ENCODE measurements at places on chromosomes 3 and 15.
A peak's percentile ranks its signal among the peaks of the same experiment; 100 is the strongest.

DNA sequence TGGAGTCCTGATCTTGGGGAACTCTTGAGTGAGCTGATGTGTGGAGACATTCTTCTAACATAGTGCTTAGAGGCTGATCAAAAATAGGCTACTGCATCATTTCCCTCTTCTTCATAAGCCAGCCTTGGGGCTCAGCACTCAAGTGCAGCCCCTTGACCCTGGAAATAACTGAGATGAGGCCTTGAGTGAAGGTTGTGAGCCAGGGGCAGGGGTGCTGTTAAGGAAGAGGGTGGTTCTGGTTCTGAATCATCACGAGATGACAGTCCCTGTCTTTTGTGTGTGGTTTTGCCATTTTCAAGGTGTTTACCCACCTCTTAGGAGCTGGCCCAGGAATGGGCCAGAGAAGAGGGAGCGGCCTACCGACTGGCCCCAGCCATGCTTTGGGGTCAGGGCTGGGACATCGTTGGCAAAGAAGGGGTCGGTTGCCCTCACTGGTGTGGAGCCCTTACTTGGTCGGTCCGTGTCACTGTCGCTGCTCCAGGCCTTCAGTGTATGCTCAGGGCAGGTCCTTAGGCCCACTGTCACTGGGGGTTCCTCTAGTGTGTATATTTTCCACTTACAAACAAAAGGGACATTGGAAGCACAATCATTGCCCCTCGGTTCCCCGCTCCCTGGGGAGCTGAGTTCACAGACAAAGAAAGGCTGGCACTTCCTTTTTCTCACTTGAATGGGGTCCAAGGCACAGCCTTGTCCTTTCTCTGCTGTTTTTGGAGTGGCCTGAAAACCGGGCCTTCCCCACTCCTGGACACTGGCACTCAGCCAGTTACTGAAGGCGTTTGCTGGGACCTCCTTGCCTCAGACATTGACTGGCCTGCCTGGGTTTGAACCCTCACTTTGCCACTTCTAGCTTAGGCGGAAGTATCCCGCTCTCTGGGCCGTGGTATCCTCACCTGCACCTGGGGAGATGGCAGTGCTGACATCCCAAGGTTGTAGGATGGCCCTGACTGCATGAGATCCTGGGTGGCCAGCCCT is 46.6 kb downstream of the SLC6A6 start:
- DNase-seq: no peak

DNA sequence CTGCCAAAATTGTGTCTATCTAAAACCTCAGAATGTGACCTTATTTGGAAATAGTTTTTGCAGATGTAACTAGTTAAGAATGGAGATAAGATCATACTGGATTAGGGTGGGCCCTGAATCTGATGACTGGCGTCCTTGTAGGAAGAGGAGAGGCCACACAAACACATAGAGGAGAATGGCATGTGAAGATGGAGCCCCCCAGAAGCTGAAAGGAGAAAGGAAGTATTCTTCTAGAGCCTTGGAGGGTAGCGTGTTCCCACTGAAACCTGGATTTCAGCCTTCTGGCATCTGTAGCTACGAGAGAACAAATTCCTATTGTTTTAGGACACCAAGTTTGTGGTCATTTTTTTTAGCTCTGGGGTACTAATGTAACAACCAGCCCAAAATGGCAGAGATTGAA is 423.0 kb upstream of the TPM1 start:
- DNase-seq: no peak

DNA sequence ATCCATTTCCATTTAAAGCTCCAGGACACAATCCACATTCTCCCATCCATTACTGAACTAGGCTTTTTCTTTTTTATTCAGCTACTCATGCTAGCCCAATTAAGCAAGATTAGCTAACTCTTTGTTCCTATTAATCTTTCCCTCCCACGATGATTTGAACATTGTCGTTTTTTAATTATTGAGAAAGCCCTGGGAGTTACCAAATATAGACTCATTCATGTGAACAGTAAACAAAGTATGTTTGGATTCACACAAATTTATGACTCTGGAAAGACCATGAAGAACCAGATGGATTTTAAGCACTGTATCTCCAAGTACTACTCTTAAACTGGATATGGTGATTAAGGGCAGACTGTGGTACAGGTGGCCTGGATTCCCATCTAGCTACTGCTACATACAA is 82.2 kb downstream of the STRIT1 start:
- no peak for DNase-seq

DNA sequence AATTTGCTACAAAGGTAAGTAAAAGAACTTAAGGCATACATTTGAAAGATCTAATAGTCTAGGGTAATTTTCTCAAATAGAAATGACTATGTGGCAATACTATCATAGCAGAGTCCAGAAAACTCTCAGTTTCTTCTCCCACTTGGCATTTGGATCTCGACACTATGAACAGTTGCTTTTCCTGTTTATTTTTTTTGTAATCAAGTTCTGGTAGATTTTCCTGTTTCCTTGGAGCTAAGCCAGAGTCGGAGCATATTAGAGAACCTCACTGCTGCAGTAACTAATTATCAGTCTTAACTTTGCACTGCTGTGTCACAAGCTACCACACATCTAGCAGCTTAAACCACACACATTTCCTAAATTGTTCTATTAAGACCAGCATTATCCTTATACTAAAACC is 44.9 kb upstream of the ZNF385D start:
- DNase-seq: no peak

GRCh38 chr15:39255760-39256159 is 325.1 kb upstream of the THBS1 start:
- no peak for DNase-seq

DNA sequence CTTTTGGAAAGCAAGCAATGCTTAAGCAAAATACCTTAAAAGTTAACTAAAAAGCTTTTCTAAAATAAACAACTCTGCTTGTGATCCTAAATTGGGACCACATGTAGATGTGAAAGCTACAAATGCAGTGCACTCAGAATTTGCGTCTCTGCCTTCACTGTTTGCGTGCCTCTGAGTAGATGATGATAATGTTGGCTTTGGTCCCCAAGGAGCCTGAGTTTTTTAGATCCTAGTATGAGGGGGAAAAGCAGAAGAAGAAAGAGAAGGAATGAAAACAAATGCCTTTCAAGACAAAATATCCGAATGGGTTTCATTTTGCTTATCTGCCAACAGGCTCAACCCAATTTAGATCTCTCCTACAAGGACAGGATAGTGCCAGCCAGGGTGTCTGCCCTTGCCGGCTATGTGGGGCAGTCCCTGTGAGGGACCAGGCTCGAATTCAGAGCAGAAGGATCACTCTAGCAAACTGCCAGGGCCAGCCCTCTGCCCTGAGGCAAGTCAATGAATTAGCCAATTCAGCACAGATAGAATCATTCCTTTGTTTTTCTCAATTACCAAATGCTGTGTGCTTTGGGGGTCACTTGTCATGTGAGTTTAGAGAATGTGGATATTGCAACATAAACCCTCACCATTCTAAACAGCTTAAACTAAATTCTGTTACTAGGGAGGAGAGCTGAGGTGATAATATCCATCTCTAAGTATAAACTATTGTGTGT is 28.5 kb downstream of the SCG5 start:
- DNase-seq: no peak

GRCh38 chr15:75091814-75092213 is 68.4 kb downstream of the PPCDC start:
- no peak for DNase-seq

GRCh38 chr15:68528626-68529290 is 50.0 kb upstream of the CORO2B start:
- no peak for DNase-seq

GRCh38 chr3:195931582-195932273 is 23.4 kb upstream of the TNK2 start:
- DNase-seq: no peak

GRCh38 chr3:10976770-10977169 is 15.8 kb upstream of the SLC6A1 start:
- no peak for DNase-seq

GRCh38 chr3:60010781-60011180 is 961.0 kb upstream of the CFAP20DC start:
- peak; percentile 38 for DNase-seq

DNA sequence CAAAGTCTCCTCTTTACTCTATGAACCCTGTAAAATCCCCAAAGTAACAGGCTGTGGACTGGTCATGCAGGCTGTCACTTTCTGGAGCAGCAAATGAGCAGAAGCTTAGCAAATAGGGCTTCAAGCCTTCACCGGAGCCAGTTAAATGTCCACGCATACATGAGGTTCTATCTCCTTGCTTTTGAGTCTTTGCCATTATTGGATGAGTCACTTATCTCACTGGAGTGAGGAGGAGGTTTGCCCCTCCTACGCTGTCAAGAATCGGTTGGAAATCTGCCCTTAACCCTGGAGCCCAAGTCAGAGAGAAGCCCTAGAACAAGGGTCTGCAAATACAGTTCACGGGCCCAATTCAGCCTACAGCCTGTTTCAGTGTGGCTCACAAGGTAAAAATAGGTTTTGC is 126.1 kb upstream of the CTNNB1 start:
- DNase-seq: no peak

DNA sequence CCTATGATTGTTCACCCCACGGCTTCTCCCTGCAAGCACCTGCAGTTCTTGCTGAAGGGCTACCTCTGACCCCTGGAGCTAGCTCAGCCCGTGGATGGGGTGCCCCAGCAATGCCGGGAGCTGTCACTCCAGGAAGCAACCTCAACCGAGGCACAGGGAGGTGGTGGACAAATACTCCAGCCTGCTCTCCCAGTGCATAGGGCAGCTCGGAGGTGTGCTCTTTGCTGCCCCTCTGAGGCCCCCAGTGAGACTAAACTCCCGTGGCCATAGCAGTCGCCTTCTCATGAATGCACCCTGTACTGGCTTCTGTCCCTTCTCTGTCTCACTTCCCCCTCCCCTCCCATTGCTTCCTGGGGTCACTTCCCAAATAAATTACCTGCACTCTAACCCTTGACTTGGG is 48.5 kb downstream of the LINGO1 start:
- DNase-seq: no peak

DNA sequence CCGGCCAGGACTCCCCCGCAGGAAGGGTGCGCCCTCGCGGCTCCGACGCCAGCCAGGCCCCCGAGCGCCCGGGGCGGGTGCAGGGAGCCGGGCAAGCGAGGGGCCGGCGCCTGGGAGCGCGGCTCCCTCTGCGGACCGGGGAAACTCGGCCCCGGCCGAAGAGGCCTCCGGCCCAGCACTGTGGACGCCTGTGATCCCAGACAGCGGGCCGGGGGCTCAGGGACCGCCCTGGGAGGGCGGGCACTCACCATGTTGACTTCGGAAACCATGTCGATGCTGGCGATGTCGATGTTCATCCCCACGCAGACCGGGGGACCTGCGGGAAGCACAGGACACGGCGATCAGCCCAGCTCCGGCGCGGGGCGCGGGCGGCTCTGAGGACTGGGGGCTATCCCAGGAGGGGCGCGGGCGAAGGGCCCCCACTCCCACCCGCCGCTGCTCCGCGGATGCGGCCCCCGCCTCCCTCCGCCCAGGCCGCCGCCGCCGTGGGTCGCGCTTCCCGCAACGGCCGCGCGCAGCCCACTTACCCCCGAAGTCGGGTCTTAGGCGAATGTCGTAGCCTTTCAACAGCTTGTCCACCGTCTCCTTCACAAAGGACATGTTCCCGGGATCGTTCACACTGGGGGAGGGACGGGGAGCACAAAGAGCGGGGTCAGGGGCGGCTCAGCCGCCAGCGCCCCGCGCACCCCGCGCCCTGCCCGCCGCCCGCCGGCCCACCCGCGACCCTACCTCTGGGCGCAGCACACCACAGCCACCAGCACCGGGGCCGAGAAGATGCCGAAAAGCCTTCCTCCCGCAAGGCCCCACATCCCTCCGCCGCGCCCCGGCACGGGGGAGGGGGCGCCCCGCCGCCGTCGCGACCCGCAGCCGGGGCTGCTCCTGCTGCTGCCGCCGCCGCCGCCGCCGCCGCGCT is at the start of gene GABRB3:
Gene GABRB3, minus strand, starts transcription at position 913 of the 913 bp plus-strand sequence.
- DNase-seq: no peak

DNA sequence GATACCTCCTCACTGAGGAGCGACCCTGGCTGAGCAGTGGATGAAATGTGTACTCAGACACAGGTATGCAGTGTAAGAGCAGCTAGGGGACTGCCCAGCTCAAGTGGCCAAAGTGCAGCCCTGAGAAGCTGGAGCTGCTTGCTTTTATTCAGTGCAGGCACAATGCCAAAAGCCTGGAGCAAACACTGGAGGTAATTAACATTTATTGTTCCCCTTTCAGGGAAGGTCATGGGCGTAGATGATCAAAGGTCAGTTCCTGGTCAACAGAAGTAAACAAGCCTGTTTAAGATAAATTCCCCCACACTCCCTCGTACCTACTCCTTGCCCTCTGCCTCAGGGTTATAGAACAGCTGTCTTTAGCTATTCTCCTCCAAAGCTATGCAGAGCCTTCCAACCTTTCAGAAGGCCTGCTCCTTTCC is 17.5 kb downstream of the PLA2G4F start:
- no peak for DNase-seq

GRCh38 chr15:80931191-80931590 is 58.4 kb downstream of the MESD start:
- DNase-seq: no peak

GRCh38 chr3:29144807-29145206 is 136.1 kb upstream of the RBMS3 start:
- no peak for DNase-seq

DNA sequence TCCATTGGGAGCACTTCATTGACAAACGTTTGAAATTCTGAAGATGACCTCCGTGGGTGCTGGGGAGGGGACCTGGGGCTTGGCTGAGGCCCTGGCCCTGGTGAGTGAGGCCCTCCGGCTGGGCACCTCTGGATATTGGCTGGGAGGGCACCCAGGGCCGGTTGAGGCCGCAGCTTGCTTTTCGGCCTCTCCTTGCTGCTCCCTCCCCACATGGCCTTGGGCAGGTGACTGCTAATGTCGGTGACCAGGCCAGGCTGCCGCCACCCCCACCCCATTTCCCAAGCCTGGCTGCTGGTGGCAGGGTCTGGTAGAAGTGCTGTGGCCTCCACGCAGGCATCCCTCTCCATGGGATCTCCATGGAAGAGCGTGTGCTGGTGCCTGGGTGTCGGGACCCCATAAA is 39.5 kb downstream of the TM2D3 start:
- DNase-seq: no peak

DNA sequence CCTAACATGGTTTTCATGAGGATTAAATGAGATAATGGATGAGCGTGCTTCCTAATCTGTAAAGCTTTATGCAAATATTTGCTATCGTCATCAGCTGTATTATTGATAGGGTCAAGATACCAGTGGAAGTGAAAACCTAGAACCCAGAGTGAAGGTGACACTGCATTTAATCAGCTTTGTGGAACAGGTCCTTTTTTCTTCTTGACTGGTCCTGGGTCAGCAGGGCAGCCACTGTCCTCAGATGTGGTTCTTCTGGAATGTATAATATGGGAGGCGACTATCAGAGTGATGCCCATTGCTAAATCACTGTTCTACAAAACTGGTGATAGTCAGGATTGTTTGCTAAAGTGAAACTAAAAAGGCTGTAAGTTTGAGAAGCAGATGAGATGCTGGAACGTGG is 41.4 kb downstream of the SORD start:
- DNase-seq: no peak

GRCh38 chr3:177034832-177035475 is 162.3 kb downstream of the TBL1XR1 start:
- no peak for DNase-seq

Data from effector memory CD4-positive, alpha-beta T cell (primary cell).